ENCODE measurements at places on chromosomes 5 and 9.

DNA sequence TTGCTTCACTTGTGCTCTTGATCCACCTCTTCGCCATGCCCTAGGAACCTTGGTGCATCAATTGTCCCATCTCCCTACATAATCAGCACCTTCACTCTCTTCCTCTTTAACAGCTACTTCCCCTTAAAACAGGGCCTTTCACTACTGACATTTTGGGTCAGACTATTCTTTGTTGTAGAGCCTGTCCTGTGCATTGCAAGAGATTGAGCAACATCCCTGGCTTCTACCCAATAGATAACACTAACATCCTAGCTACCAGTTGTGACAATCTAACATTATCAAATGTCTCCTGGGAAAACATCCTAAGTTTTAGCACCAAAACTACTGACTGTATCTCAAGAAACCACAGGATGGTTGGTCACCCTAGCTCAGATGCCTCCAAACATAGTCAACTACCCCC is 854.3 kb upstream of the DMAC1 start:
- no peak for DNase-seq

DNA sequence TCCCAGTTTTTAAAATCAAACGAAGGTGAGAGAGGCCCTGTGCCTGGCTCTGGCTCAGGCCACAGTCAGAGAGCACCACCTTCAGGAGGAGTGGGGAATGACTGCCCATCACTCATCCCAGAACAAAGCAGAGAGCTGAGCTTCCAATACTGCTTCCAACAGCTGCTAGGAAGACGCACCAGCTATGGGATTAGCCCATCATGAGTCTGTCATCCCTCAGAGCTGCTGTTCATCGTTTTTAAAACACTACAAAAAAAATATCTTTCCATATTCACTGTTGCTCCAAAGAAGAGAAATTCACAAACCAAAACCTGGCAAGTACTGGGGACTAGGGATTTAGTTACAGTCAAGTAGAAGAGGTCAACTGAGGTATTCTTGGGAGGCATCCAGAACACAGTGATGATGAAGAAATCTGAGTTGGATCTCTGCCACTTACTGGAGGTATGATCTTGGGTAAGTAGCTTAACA is 102.4 kb downstream of the CDK5RAP2 start:
- DNase-seq = no peak

- no peak for DNase-seq
Observed at GRCh38 chr5:132464156-132464939, 26.2 kb downstream of the IRF1 start.

GRCh38 chr5:173742432-173742816 is 126.0 kb upstream of the BOD1 start:
- no peak for DNase-seq

DNA sequence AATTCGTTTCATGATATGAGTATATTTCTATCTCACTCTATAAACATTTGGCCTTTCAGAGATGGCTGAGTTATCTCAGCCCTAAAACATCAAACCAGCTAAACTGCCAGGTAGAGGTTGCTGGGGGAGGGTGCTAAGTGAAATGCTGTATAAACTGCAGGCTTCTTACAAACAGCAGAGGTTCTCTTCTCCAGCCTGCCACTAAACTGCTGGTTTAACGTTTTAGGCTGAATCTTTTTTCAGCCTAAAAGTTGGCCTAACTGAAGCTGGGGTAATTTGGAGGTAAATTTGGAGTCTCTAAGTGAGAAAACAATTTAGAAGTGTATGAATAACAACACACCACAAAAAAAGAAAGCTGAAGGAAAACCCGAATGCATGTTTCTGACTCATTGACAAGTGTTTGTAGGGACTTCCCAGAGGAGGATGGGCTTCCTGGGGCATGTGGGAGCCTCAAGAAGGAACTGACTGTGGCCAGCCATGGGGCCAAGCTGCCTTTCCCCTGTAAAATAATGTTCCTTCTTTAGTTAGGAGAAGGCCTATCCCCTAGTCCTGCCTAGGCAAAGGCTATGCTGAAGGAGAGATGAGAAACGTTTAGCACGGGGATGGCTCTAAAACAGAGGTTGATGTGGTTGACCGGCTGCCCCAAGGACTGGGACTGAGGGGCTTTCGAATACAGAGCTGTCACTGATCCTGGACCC is 44.3 kb downstream of the SLC28A3 start:
- no peak for DNase-seq

DNA sequence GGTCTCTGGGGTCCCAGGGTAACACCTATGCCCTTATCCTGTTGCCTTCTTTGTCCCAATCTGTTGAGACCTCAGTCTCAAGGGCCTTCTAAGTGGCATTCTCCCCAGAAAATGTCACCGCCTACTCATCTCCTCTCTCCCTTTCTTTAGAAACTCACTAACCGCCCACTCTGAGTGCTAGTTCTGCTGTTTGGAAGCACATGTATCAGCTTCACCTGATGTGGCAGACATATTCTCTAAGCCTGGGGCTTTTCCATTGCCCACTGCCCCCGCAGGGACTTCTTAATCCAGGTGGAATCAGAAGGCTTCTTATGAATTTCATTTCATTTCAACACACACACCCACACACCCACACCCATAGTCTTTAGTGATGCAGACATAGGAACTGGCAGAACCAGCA is 165.1 kb downstream of the ASTN2 start:
- DNase-seq = no peak

DNA sequence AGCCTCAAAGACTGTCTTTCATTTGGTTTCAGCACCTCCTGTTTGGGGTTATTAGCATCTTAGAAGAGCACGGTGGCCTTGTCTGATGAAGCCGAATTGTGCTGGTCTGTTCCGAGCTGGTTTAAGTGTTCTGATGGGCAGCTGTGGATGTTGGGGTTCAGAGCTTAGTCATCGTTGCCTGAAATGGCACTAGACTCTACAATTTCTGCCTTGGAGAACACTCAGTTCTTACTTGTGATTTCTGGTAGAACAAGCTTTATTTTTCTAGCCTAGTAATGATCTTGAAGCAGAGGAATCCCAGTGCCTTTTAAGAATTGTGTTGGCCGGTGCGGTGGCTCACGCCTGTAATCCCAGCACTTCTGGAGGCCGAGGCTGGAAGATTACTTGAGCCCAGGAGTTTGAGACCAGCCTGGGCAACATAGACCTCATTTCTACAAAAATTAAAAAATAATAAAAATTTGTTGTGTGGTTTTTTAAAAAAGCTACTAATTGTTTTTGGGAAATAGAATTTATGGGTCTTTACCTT is 7.8 kb downstream of the FBXW5 start:
- no peak for DNase-seq
